ENCODE measurements at places on chromosomes 5 and 9.

- no peak for DNase-seq
These were observed 20.1 kb downstream of the ATOX1 start for GRCh38 chr5:151738125-151738848.

DNA sequence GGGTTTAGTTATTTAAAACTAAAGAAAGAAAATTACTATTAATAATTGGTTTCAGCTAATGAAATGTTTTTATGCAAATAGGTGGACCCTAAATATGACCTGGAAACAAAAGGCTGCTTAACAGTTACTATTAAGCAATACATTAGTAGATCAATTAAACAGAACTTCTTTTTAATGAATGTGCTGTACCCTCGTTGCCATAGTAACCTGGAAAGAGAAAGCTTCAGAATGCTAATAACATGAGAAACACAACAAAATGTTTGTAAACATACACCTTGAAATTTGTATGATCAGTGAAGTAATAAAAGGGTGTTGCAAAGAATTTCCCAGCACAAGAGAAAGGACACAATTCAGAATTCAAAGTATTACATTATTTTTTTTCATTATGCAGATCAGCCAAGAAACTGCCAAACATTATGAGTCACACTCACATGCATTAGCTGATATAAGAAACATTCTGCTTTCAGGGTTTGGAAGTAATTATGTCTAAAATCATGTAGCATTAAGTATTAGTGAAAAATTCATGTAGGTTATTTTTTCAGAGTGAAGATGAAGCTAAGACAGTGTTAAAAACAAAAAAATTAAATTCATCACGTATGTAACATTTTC is 348.3 kb downstream of the ISL1 start:
- DNase-seq = no peak

DNA sequence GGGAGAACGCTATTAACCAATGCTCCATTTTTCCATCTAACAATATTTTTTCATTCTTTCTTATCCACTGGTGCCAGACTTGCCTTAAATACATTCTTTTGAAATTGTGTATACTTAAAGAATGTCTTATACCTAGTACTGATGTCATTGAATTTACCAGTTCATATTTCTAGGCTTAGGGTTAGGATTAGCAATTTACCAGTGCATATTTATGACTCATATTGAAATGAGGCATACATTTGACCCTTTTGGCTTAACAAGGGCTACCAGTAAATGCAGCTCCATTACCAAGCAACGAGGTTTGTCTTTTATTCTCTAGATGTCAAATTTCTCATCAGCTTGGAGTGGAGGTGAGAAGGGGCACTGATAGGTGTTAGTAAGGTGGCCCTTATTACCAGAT is 89.5 kb downstream of the CDH9 start:
- no peak for DNase-seq

DNA sequence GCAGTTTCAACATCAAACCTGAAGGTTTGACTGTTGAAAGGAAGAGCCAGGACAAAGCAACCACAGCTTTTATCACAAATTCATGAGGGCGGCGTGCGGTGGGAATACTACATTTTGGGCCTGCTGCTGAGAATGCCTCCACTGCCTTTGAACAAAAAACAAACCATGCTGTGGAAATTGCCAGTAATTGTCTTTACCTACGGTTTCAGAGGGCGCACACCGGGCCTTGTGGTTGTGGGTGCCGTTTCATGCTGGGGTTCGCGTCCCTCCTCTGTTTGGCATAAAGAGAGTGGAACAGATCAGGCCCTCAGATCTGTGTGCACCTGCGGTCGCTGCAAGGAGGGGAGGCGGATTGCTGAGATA is 27.6 kb upstream of the TCF7 start:
- no peak for DNase-seq

GRCh38 chr9:21750021-21750735 is 52.3 kb upstream of the MTAP start:
- DNase-seq = no peak

DNA sequence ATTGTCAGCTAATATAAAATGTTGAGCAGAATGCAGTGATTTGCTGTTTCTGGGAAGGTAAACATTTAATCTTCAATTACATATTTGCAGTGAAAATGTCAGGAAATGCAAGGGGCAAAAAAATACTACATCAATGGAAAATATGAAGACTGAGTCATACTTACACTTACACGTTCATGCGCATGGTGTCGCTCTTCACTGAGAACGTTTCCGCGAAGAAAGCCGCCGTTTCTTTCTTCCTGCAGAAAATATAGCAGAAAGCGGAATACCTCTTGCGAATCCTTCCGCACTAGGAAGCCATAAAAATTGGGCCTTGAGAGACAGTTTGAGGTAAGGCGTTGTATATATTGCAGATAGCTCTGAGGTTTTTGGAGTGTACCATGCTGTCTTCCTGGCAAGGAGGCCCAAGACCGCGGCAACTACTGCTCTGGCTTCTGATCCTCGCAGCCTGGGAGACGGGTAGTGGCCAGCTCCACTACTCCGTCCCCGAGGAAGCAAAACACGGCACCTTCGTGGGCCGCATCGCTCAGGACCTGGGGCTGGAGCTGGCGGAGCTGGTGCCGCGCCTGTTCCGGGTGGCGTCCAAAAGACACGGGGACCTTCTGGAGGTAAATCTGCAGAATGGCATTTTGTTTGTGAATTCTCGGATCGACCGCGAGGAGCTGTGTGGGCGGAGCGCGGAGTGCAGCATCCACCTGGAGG is at the start of gene PCDHA13:
TSS of gene PCDHA13 (plus strand) at position 236 of the 702 bp plus-strand sequence. CDS start at position 381, 145 bp downstream.
- no peak for DNase-seq

DNA sequence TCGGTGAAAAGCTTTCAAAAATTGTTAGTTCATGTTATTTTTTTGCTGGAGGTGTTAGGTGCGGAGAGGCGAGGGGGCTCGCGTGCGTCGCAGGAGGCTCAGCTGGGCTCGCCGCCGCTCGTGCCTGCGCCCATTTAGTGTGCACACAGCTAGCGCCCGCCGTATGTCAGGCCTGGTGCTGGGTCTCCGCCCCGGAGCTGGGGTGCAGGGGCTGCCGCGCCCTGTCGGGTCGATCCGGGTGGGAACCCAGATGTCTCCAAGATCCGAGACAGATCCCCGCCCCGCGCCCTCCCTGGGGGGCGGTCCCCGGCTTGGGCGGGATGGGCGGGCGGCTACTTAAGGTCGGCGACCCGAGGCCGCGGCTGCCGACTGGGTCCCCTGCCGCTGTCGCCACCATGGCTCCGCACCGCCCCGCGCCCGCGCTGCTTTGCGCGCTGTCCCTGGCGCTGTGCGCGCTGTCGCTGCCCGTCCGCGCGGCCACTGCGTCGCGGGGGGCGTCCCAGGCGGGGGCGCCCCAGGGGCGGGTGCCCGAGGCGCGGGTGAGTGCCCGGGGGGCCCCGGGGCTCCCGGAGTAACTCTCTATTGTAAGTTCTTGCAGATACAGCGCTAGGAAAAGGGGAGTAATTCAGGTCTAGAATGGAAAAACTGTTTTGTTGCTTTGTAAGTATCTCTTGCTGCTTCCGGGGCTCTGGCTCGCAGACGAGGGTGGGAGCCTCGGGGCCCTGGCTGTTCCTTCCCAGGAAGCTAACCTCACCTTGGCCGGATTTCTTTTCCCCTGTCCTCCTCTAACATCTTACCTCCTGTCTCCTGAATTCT is 31.7 kb downstream of the GSN start:
- DNase-seq = peak; percentile 31

DNA sequence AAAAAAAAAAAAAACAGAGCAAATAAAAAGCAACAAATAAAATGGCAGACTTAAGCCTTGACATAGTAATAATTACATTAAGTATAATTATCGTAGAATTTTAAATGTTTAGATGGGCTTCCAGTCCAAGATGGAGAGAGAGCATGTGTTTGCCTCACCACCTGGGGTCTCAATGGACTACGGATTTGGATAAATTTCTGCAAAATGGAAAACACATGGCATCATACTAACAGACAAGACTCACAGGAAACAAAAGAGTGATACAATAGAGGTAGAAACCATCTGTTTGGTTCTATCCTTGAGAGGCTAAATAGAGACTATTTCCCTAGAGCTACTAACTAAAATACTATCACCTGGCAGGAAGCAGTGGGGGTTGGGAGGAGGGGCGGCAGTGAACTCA is 144.3 kb downstream of the MUSK start:
- DNase-seq = no peak

DNA sequence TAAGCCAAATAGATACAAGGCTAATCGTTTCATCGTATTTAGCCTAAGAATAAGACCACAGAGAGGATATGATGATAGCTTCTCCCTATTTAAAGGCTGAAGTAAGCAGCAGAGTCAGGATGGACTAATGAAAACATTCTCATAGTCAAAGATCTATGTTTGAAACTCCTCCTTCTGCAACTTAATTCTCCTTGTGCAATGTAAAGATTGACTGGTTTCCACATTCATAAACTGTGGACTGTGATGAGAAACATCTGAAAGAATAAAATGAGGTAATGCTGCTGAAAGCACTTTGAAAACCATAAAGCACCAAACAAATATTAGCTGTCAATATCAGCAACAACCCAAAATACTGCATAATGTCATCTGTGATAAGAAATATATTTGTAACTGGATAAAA is 361.9 kb downstream of the CSNK1G3 start:
- DNase-seq = no peak

- DNase-seq = peak; percentile 23
These were observed 554 bp downstream of the SDHA start for GRCh38 chr5:218457-219291.

DNA sequence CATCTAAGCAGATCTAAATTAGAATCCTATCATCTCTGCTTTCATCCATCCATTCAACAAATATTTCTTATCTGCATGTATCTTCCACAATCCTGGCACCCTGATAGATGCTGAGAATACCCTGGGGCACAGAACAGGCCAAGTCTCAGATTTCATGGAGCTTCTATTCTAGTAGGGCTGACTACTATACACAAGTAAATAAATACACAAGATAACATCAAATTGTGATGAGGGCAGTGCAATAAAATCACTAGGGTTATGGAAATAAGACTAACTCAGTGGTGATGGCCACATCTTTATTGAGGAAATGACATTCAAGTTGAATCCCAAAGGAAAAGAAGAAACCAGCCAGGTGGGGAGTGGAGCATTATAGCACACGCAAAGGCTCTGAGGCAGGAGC is 138.4 kb upstream of the GLRA1 start:
- DNase-seq = no peak

- DNase-seq = no peak
These were observed 438 bp downstream of the NSUN2 start for GRCh38 chr5:6632324-6632887.

DNA sequence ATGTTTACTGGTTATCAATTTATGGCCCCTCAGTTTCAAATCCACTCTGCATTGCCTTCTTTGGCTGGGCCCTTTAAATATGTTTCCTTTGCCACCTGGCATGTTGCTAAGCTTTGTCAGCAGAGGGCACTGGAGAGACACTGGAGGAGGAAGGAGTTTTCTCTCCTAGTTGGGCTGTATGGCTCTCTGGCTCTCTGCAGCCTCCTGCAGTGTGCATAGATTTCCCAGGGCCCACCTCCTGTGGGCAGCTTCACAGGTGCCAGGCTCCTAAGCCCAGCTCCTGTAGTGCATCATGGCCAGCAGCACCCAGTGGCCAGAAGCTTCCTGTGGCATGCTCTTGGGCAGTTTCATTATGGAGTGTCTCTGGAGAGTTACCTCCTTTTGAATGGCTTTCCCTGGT is 23.3 kb downstream of the CAVIN4 start:
- peak; percentile 14 for DNase-seq

GRCh38 chr9:4665357-4665756 is 923 bp downstream of the SPATA6L start:
- DNase-seq = no peak

- no peak for DNase-seq
These were observed 51.8 kb downstream of the NDST1 start for GRCh38 chr5:150559701-150560100.

DNA sequence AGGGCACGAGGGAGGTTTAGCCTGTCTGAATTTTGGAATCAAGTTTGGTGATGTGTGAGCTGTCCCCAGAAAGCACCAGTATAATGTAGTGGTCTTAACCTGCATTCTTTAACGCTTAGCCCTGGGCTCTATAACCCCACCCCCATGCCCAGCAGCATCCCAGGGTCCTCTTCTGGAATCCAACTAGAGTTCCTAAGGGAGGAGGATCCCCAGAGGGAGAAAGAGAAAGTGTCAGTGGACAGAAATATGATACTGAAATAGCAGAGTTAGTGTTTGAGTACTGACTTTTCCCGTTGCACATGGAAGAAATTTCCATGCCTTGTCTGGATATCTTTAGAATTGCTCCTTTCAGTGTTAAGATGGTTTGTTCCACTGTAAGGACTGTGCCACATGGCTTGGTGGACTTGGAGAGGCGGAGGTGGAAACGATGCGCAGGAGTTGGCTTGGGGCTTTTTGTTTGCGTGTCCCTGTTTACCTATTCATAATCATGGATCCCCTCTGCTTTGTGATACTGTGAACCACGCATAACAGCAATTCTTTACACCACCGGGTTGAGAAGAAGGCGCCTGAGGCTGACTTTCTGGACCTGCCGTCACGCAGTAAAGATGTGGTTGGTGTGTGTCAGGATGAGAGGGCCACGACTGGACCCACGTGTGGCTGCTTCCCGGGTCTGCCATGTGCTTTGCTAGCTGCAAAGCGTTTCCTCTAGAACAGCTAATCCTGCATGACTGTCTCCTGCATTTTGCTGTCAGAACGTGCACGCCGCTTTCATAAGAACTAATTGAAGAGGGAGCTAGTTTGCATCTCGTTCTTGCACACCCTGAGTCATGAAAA is 142.3 kb downstream of the SMARCA2 start:
- DNase-seq = no peak

GRCh38 chr9:96061293-96061987 is 185.9 kb downstream of the ERCC6L2 start:
- DNase-seq = no peak

- DNase-seq = no peak
These were observed 356.8 kb upstream of the CHD1 start for GRCh38 chr5:99285606-99286005.

DNA sequence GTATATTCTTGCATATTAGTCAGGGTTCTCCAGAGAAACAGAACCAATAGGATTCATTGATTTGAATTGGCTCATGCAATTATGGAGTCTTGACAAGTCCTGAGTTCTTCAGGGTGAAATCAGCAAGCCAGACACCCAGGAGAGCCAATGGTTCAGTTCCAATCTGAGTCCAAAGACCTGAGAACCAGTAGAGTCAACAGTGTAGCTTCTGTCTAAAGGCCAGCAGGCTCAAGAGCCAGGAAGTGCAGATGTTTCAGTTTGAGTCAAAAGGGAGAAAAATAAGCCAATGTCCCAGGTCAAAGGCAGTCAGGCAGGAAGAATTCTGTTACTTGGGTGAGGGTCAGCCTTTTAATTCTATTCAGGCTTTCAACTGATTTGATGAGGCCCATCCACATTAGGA is 37.8 kb upstream of the ANKRD34B start:
- DNase-seq = no peak

- DNase-seq = peak; percentile 56
These were observed 34.6 kb downstream of the SPARC start for GRCh38 chr5:151651997-151652645.

DNA sequence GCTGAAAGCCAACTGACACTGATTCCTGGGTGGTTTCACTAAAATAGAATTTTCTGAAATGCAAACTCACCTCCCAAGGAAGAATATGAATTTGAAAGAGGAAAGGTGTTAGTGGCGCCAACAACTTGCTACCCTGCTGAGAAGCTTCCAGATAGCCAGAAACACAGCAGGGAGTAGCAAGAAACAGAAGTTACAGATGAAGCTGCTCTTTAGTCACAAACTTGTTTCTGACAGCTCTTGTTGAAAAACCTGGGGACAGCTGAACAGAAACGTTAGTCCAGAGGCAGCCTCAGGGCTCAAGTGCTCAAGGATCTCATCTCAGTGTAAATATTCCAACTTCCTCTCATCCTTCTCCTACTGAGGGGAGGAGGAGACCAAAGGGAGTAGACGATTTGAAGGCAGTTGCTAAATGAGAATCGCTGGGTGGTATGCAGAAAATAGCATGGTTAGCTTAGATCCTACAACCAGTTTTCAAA is 184.1 kb downstream of the PDE4D start:
- DNase-seq = no peak

GRCh38 chr9:84990416-84990815 is 320.9 kb downstream of the NTRK2 start:
- DNase-seq = no peak
